Endothelial cell of umbilical vein (primary cell): ENCODE measurements at places on chromosomes 4 and X. TPM values are rescaled to one million over a fixed set of nuclear protein-coding genes. Genes with fewer than 3 reads are reported as not detected.

DNA sequence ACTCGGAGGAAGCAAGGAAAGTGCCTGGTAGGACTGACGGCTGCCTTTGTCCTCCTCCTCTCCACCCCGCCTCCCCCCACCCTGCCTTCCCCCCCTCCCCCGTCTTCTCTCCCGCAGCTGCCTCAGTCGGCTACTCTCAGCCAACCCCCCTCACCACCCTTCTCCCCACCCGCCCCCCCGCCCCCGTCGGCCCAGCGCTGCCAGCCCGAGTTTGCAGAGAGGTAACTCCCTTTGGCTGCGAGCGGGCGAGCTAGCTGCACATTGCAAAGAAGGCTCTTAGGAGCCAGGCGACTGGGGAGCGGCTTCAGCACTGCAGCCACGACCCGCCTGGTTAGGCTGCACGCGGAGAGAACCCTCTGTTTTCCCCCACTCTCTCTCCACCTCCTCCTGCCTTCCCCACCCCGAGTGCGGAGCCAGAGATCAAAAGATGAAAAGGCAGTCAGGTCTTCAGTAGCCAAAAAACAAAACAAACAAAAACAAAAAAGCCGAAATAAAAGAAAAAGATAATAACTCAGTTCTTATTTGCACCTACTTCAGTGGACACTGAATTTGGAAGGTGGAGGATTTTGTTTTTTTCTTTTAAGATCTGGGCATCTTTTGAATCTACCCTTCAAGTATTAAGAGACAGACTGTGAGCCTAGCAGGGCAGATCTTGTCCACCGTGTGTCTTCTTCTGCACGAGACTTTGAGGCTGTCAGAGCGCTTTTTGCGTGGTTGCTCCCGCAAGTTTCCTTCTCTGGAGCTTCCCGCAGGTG, 637 bp downstream of the AR start:
- peak; percentile 13 for DNase-seq

DNA sequence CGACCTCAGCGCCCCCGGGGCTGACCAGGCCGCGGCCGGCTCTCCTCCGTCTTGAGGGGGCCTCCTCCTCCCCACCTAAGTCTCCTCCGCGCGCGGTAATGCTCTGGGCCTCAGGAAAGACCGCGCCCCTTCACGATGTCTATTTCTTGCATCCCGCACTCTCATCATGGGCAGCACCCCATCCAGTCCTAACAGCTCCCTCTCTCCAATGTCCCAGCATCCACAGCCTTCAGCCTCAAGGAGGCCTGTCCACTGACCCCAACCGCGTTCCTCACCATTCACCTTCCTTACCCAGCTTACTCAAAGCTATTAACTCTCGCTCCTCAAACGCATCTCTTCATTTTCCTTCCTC, 77.5 kb downstream of the MAGED4 start:
- no peak for DNase-seq

GRCh38 chr4:163414275-163414674, 59.3 kb downstream of the TKTL2 start:
- no peak for DNase-seq

Gene ADH7
- not detected in 2 replicates for total RNA-seq

Gene INTS6L
- 5.6 and 7.5 TPM in 2 replicates for total RNA-seq
